Suppressor macrophage (primary cell): ENCODE measurements at places on chromosomes 13 and 19.

DNA sequence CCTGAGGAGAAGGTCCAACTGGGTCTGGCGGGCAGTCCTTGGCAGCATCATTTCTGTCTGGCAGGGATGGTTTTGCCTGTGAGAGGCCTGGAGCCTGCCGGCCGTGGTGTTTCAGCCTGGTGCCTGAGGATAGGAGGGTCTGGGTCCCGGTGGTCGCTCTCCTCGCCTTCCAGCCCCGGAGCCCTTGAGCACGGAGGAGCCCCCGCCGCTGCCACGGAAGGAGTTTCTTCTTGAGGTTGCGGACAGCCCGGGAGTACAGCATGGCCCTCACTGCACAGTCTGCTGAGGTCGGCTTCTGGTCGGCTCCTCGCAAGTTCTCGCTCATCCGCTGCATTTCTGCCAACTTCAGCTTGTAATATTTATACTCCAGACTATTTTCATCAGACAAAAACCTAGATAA is 23.4 kb downstream of the SUGP2 start:
- DNase-seq = no peak

DNA sequence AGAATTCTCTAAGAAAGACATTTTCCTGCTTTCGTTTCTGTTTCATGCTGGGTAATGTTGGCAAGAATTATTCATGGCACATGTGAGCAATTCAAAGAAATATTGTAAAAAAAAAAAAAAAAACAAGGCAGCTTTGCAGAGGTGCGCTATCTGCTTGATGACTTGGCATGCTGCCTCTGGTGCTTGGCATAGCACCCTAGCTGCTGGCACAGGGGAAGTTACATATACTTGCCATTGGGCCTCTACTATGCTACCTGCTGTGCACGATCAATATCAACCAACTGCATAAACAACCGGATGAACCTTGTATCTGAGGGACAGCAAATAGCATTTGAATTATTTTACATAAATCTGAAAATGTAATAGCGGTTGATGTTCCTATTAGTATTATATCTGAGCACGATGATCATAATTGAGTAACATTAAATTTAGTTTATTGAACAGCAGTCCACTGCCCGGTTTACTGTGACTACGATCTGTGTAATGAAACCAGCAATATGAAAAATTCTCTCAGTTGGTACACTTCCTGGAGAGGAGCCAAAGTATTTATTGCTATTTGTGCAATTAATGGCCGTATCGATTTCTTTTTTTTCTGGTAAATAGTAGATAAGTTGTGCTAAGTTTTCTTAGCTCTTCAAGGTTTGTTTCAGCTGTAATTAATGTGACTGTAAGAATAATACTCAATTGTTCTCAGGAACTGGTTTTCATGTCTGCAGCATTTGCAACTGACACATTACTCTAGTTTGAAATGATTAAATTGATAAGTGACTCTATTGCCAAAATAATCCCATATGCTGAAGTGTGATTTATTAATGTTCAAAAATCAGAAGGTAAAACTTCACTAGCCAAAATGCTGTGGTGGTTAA is 717.3 kb downstream of the DACH1 start:
- DNase-seq = no peak

DNA sequence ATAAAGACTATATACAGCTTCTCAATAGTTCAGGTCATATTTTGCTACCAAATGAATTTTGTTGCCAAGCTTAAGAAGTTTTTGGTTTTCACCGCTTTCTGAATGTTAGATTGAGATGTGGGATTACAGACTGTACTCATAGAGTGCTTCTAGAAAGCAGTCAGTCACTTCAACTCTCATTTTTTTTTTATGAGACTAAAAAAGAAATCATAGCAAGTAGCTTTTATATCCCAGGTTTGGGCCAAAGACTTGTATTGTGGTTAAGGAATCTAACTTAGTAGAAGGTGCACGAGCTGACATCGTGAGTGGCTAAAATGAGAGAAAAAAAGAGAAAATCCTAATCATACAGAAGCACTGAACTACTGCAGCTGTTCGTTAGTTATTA is 2.2 kb upstream of the USPL1 start:
- DNase-seq = peak; percentile 3

- no peak for DNase-seq
Observed at GRCh38 chr13:111528513-111528912, 208.1 kb downstream of the TEX29 start.
